Naive B cell (primary cell): ENCODE measurements at places on chromosomes 3 and 15.

DNA sequence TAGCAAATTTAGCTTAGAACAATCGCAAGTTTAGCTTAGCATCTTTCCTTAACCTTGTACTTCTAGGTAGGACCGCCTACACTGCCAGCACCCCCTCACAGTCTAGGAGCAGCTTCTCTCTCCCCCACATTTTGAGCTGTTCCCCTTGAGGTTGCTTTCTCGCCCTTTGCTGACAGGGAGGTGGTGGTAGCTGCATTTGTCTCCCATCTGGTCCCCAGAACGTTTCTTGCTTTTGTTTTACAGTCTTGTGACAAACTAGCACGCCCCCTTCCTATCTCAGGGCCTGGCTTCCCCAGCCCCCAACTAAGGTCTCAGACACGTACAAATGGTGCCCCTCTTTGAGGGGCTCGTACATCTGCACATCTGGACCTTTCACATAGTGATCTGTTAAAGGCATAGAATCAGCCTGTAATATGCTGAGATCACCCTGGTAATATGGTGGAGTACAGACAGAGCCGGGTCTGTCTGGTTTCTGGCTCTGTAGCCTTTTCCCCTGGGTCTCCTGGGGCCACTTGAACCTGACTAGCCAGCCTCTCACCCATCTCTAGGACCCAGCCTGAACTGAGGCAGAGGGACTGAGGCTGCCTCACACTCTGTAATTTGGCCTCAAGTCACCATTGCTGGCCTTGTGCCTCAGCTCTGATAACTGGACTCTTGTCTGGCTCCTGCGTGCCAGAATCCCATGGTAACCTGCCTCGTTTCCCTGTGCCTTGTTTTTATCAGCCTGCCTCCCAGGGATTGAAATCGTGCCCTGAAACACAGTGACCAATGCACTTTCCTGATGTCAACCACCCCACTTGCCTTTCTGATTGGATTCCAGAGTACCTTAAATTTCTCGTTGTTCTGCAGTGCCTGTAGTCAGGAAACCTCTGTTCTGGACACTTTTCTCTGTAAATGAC, 27.7 kb downstream of the CRTC3 start:
- no peak for DNase-seq

DNA sequence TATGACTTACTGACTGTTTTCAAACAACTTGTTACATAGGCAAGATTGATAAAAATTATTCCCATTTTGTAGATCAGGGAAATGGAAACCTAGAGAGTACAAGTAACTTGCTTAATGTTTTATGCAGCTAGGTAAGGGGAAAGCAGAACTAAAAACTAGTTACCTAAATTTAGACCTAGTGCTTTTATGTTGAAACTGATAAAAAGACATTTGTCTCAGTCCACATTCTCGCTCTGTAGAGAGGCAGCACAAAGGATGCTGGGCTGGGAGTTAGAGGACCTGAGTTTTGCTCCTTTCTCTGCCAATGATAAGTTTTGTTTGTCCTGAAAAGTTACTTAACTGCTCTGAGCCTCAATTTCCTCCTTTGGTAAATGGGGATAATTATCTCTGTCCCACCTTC, 17.4 kb downstream of the TIMP4 start:
- DNase-seq: no peak

DNA sequence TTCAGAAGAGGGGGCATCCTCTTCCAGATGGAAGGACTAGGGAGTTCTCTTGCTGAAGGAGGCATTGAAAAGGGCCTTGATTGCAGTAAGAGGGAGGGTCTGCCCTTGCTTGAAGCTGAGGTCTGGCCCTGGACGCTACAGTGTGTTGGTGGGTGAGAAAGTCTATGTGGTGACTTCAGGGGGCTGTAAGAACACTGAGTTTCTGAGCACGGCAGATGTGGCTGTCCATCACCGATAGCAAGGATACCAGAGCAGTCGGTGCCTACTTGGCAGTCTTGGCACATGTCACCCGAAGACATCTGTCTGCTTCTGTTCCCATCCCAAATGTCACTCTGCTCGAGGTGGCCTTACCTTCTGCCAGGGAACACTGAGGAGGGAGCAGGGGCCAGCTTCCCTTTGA, 631.1 kb upstream of the CFAP20DC start:
- no peak for DNase-seq

- no peak for DNase-seq
These were observed 204.0 kb upstream of the LRRC3B start for GRCh38 chr3:26418553-26418952.
